Upper lobe of right lung (tissue), 1 donor: ENCODE measurements at places on chromosomes 11 and 22. TPM values are rescaled to one million over a fixed set of nuclear protein-coding genes. Genes with fewer than 3 reads are reported as not detected.
A peak's percentile ranks its signal among the peaks of the same experiment; 100 is the strongest.

- H3K27ac ChIP-seq = no peak overlapping the region
- H3K4me3 ChIP-seq = no peak overlapping the region
- no peaks in the 10 kb centered on the region for H3K36me3 ChIP-seq
These were observed 148.2 kb upstream of the SNX19 start for GRCh38 chr11:131064373-131064991.

GRCh38 chr22:45996241-45997076 is 19.5 kb upstream of the WNT7B start:
- peaks cover 51% of the 10 kb centered on the region for H3K4me1 ChIP-seq
- H3K27me3 ChIP-seq = no peaks in the 10 kb centered on the region
- no peak overlapping the region for H3K4me3 ChIP-seq
- peak overlapping the region; percentile 83 for H3K27ac ChIP-seq

DNA sequence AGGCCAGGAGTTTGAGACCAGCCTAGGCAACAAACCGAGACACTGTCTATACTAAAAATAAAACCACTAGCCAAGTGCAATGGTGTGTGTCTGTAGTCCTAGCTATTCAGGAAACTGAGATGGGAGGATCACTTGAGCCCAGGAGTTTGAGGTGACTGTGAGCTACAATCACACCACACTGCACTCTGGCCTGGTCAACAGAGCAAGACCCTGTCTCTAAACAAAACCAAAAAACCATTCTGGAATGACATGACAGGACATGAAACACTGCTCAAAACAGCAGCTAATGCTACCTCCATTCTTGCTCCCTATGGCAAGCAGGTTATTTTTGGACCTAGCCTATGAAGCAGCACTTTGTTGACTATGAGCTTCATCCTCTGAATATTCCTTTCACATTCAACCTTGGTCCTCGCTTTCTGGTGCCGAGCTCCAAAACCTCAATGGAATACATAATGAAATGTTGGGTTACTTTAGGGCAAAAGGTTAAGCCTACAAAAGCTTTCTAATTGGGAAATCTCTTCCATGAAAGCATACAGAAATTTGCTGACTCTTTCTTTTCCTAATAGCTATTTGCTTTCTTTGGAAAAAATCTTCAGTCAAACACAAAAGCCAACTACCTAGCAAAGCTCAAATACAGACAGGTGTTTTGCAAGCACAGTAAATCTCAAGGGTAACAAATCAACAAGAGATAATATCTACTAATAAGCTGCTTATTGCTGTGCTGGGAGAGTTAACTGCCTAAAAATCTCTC is 21.1 kb downstream of the SIK3 start:
- peaks cover 43% of the 10 kb centered on the region for H3K4me1 ChIP-seq
- H3K27me3 ChIP-seq = no peaks in the 10 kb centered on the region
- no peaks in the 10 kb centered on the region for H3K36me3 ChIP-seq
- DNase-seq = no peak

GRCh38 chr22:19723983-19724827 is 866 bp downstream of the GP1BB start:
- DNase-seq = no peak
- H3K27ac ChIP-seq = no peak overlapping the region
- H3K4me3 ChIP-seq = no peak overlapping the region
- no peaks in the 10 kb centered on the region for H3K36me3 ChIP-seq
- H3K4me1 ChIP-seq = peaks cover 12% of the 10 kb centered on the region

Gene DCPS
- 15.5 TPM for total RNA-seq

Gene LUZP2
- 0.23 TPM for total RNA-seq

Gene OR52E8
- total RNA-seq = not detected
